ENCODE measurements at places on chromosomes 5 and 9.

DNA sequence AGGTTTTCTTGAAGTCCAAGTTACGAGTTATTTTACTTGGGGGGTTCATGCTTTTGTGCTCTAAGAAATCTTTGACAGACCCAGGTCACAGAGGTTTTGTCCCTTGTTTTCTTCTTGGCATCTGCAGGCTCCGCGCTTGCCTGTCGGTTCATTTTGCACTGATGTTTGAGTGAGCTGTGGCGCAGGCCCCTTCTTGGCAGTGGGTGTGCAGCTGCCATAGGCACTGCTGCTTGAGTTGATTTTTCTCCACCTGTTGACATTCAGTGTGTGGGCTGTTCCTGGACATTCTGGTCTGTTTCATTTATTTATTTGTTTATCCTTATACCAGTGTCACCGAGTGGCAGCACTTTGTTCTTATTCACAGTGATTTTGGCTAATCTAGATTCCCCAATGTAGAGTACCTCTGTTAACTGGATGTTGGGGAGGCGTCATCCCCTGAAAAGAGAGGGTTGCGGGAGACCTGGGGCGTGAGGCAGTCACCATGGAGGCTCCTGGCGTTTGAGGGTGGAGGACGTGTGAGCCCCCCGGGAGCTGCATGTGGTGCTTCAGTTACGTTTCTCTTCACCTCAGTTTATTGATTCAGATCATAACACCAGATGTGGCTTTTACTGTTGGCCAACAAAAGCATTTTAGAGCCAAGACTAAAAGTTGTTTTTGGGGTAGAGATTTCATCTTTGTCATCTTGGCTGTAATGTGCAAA lies 121.4 kb upstream of the CACNA1B start:
- no peak for DNase-seq

- no peak for DNase-seq
These were observed 2.7 kb downstream of the PTGER4 start for GRCh38 chr5:40682154-40683017.

- no peak for DNase-seq
These were observed 134.0 kb downstream of the PARP8 start for GRCh38 chr5:50800410-50800809.

- DNase-seq, result peak; percentile 63
These were observed at the start of gene NFIL3 for GRCh38 chr9:91423785-91424402. Gene NFIL3 (minus strand): TSS chr9:91423832. CDS start chr9:91410734, 13,098 bp downstream.

DNA sequence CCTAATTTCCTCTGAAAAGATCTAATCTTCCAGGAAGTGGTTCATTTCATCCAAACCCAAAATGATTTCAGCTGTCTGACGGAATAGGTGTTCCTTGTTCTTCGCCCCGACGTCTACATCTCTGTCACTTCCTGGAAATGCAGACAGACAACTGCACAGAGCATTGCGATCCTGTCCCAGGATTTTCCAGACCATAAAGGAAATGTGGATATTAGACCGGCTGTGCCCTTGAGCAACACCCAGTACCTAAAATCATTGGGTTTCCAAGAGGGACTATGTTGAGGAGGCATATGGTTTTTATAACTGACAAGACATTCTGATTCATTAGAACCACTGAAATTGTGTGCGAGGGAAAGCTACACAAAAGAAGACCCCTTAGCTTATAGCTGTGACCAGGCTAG lies 74.2 kb downstream of the MSX2 start:
- no peak for DNase-seq

DNA sequence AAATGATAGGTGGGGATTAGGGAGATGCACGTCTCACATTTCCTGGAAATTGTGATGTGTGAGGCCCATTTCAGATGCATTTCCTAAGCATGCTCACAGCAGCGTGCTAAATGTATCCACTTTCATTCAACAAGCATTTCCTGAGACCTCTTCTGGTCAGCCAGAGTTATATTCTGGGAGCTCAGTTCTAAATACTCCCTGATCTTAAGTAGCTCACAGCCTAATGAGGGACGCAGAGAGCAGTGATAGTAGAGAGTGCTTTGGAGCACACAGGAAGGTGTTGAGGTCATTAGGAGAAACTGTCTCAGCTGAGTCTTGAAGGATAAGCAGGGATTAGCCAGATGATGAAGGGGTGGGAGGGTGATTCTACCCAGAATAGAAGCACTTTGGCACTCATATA lies 46.2 kb upstream of the FSD1L start:
- peak; percentile 2 for DNase-seq

- DNase-seq, result no peak
These were observed 24.5 kb downstream of the PTGES2 start for GRCh38 chr9:128102861-128103588.

GRCh38 chr9:136004712-136005111 lies 43.5 kb upstream of the UBAC1 start:
- no peak for DNase-seq

DNA sequence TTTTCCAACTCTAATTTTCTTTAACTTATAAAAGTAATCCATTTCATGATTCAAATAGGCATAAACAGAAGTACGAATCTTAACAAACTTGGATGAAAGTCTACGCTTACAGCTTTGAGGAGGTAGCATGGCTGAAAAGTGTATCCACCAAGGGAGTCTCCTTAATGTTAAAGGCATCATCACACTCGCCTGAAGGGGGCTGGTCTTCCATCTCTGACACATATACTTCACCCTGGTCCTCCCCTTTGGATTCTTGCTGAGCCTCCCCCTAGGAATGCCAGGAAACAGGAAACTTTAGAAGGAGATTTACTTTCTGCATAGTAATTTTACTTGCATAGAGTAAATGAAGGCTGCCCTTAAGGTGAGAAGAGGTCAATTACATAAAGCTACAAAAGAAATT lies 10.3 kb upstream of the NME5 start:
- no peak for DNase-seq

DNA sequence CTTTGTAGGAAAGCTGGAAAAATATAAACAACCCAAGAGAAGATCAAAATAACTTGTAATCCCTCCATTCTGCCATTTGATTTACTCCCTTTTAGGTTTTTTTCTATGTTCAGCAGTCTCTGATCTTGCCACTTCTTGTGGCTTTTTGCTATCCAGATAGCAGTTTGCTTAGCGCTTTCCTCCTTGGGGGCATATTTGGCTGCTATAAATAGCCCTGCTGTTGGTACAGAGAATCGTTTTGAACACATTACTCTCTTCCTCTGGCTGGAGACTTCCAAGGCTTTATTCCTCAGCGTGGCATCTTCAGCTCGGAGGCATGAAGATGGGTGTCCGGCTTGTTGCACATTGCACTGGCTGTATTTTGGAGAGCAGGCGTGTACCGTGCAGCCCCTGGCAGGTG lies 38.6 kb downstream of the HMCN2 start:
- no peak for DNase-seq

DNA sequence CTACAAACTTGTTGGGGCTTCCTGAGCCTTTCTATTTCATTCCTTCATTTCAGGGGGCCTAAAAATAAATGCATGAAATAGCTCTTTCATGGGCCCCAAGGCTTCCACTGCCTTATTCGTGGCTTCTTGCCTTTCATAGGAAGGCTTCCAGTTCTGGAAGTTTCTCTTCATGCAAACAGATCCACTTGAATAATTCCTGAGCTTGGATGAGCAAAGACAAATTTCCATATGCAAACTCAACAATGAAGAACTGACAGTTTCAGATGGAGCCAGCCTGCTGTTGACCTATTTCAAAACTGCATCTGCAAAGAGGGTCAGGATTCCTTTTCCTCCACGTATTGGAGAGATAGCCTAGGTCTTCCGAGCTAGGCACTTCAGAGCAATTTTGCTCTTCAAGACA lies 142.1 kb downstream of the MLLT3 start:
- no peak for DNase-seq

GRCh38 chr9:115042781-115043509 lies 75.0 kb downstream of the TNC start:
- no peak for DNase-seq

DNA sequence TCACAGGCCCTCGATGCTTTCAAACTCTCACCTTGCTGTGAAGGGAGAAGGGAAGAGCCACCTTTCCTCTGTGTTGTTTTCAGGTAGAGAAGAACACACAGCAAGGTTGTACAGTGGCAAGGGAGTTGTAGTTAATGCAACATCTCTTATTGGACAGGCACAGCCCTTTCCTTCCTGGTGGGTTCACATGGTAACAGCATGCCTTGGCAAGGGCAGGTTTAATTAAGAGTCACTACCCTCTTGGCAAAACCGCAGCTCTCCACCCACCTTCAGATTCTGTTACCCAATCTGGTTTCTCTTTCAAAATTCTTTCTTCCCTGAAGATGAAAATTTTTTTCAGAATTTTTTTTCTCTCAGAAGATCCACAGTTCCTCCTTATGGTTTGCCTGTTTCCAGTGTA lies 253.1 kb downstream of the TLR4 start:
- peak; percentile 76 for DNase-seq

DNA sequence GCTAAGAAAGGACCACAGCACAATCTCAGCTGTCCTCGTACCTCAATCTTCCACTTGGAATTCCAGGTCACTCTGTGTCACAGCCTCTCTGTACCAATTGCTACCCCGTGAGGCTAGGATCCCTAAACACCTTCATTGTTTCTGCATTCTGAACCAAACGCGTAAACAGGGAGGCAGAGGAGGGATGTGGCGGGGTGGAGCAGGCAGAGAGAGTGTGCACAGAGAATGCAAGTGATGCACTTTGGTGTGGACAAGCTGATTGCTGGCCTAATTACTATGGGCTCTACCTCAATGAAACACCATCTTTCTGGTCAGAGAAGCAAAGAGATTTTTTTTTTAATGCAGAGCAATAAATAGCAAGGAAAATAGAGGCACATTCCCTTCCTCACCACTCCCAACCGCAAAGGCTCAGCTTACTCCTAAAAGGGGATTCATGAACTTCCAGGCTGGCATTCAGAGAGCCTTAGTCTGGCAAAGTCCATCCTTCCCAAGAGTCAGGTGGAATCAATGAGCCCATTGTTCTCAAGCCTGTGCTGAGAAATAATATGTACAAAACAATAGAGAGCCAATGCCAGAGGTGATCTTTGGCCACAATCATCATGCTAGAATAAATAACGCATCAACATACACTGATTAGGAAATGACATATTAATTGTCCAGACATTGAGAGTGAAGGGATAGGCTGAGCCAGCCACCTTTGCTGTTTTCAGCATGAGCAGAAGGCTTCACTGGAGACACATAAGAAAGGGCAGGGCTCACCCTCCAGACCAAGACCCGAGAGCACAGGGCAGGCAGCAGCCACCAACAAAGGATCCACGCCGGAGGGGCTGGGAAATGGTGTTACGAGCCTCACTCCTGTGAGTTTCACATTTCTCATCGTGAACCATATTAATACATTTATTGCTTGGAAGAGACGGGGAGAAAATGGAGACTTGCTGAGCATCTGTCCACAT lies 278.8 kb downstream of the ENC1 start:
- peak; percentile 27 for DNase-seq

GRCh38 chr5:1542781-1543180 lies 19.0 kb upstream of the LPCAT1 start:
- DNase-seq, result no peak

GRCh38 chr9:135909371-135909770 lies 2.0 kb upstream of the CAMSAP1 start:
- DNase-seq, result no peak

DNA sequence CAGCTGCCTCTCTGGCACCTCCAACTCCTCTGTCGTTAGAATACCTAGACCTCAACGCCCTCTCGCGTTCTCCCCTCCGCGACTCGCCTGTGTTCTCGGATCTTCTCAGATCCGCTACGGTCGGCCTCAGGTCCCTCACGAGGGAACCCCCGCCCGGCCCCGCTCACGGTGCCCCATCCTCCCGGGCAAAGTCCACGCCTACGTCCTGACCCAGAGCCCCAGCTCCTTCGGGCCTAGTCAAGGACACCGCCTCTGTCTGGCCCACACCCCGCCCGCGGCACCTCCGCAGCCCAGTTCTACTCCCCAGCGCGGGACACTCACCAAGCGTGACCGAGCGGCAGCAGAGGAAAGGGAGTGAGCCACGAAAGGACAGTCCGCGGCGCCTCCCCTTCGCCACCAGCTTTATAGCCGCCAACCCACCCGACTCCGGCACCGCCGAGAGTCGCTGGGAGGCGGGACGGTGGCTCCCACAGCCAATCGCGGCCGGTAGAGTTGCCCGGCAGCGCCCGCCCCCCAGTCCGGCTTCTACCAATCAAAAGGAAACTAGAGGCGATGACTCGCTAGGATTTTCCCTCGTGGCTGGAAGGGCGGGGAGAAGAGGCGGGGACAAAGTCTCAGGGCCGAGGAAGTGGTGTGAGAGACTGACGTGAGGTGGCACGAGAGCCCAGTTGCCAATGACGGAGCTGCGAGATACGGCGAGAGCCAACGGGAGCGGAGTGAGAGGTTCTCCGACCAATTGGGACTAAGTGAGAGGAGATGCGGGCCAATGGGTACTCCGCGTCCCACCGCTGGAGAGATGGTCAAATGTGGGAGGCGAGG lies at the start of gene HMGCS1:
Gene HMGCS1 (minus strand): TSS at position 378 of the 819 bp plus-strand sequence. CDS start 14,447 bp downstream, outside the sequence.
- peak; percentile 99 for DNase-seq

DNA sequence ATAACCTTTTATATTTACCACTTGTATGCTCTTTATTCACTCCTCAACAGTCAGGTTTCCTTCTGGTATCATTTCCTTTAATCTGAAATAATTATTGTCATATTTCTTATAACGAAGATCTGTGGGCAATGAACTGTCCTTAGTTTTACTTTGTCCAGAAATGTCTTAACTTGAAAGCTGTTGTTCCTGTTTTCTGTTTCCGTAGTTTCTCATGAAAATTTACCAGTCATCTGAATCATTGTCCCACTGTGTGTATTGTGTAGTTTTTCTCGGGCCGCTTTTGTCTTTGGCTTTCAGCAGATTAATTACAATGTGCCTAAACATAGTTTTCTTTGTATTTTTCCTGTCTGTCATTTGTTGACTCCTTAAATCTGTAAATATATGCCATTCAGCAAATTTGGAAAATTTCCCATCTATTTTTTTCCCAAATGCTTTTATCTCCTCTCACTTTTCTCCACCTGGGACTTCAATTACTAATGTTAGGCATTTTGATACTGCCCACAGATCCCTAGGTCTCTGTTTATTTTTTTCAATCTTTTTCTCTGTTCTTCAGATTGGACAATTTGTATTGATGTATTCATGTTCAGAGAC lies 74.9 kb downstream of the PDE8B start:
- DNase-seq, result peak; percentile 8

- no peak for DNase-seq
These were observed 62.0 kb upstream of the GLRX start for GRCh38 chr5:95884511-95884910.

GRCh38 chr5:96388176-96388575 lies 44.9 kb downstream of the PCSK1 start:
- no peak for DNase-seq

DNA sequence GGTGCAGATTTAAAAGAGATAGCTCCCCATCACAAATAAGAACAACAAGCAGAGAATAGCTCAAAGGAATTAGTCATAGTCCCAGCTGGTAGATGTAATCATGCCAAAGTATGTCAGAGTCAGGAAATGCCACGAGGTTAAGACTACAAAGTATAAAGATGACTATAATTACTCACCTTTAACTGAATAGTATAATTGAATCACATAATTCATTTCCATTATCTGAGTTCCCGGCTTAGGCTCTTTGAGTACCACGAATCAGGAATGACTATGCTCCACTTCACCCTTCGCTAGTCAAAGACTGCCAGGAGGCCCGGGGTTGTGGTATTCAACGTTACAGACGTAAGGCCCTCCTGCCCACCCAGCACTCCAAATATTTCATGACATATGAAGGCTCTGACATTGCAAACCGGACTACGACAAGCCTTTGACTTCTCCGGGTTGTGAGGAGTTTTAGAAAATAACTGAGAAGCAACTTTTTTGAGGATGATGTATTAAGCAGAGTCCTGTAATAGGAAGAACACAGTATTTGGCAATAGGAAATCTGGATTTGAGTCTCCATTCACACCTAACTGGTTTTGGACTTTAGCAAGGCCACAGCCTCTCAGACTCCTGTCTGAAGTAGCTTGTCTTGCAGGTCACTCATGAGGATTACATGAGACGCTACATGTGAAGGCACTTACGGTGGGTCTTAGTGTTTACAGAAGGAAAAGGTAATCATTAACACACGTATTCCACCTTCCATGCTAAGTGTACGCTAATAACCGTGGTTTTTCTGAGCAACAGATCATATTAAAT lies 64.6 kb downstream of the ENC1 start:
- DNase-seq, result no peak
